ENCODE measurements at places on chromosomes 2 and 18. TPM values are rescaled to one million over a fixed set of nuclear protein-coding genes. Genes with fewer than 3 reads are reported as not detected.

DNA sequence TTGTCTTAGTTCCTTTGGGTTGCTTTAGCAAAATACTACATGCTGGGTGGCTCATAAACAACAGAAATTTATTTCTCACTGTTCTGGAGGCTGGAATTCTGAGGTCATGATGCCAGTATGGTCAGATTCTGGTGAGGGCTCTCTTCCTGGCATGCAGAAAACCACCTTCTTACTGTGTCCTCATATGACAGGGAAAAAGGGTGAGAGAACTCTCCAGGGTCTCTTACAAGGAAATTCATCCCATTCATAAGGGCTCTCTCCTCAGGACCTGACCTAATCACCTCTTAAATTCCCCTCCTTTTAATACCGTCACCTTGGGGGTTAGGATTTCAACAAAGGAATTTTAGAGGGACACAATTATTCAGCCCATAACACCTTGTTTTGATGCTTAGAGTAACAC is 243.1 kb upstream of the TNP1 start:
- no peak for DNase-seq
- H3K4me3 ChIP-seq, result no peak overlapping the region
- H3K27ac ChIP-seq, result no peak overlapping the region
- no peaks in the 10 kb centered on the region for H3K36me3 ChIP-seq
- H3K27me3 ChIP-seq, result peaks cover 14% of the 10 kb centered on the region

- no peak overlapping the region for H3K4me3 ChIP-seq
- DNase-seq, result no peak
- H3K27ac ChIP-seq, result no peak overlapping the region
- no peaks in the 10 kb centered on the region for H3K27me3 ChIP-seq
- H3K36me3 ChIP-seq, result no peaks in the 10 kb centered on the region
Observed at GRCh38 chr2:239675826-239676715, 275.3 kb upstream of the HDAC4 start.

- H3K36me3 ChIP-seq, result no peaks in the 10 kb centered on the region
- H3K27me3 ChIP-seq, result peaks cover 2% of the 10 kb centered on the region
- H3K4me3 ChIP-seq, result no peak overlapping the region
- no peak for DNase-seq
Observed at GRCh38 chr2:38185012-38185491, 109.1 kb upstream of the CYP1B1 start.

- H3K27me3 ChIP-seq, result peaks cover 4% of the 10 kb centered on the region
- no peak overlapping the region for H3K27ac ChIP-seq
- no peak for DNase-seq
- H3K4me1 ChIP-seq, result no peaks in the 10 kb centered on the region
- no peaks in the 10 kb centered on the region for H3K36me3 ChIP-seq
- no peak overlapping the region for H3K4me3 ChIP-seq
Observed at GRCh38 chr2:36088716-36089328, 266.8 kb upstream of the CRIM1 start.

ADCYAP1 gene
- not detected for total RNA-seq
